ENCODE measurements at places on chromosomes 1 and 21.
A peak's percentile ranks its signal among the peaks of the same experiment; 100 is the strongest.

DNA sequence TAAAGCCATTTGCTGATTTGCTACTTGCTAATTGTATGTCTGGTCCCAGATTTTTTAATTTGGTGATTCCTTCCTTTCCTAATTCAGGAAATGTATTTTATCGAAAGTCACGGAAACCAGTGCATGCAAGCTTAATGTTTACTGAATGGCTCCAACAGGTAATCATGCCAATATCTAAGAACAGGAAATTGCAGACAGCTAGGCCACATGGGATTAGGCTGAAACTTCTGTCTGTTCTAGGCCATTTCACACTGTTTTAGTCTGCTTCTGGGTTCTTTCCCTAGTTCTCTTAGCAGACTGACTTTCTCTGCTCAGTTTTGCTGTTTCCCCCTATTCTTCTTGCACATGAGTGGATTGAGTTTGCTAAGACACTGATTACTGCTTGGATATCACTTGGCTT lies 111.4 kb downstream of the NTNG1 start:
- DNase-seq: no peak

GRCh38 chr1:219480011-219480410 lies 132.9 kb downstream of the ZC3H11B start:
- no peak for DNase-seq

DNA sequence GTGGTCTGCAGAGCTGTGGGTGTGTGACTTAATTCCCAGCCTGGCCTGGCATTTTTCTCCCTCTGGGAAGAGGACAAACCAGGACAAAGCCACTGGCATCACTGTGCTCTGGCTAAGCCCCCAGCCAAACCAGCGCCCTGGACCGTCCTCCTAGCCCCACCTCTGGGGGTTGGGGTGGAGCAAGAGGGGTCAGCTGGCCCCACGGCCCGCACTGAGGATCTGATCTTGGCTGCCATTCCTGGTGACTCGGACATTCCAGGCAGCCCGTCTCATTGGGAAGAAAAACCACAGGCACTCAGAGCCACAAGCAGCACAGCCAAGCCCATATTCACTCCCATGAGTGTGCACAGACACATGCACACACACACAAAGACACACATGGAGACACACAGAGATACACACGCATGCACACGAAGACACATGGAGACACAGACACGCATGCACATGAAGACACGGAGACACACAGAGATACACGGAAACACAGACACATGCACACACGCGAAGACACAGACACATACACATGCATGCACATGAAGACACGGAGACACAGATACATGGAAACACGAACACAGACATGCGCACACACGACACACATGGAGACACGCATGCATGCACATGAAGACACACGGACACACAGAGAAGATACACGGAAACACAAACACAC lies 2.3 kb upstream of the MXRA8 start:
- DNase-seq: peak; percentile 91

GRCh38 chr1:8340448-8340847 lies 22.5 kb downstream of the SLC45A1 start:
- no peak for DNase-seq

DNA sequence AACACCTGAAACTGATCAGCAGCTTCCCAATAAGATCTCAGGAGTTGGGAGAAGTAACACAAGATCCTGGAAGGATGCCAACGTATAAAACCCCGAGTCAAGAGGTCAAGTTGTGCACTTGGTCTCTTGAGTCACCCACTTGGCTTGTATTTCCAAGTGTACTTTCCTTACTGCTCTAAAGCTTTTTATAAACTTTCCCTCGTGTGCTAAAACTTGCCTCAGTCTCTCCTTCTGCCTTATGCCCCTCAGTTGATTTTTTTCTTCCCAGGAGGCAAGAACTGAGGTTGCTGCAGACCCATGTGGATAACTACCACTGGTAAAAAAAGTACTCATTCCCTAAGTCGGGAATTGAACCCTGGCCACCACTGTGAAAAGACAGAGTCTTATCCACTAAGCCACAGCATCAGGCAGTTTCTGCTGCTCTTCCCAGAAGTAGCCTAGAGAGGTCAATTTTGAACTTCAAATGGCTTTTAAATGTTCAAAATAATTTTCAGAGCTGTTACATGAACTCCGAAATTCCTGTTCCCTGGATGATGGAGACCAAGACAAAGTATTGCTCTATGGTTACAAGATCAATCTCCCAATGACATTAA lies 28.9 kb downstream of the ITLN2 start:
- DNase-seq: no peak

- DNase-seq: no peak
Observed at GRCh38 chr1:25018110-25018735, 88.1 kb upstream of the RUNX3 start.

- DNase-seq: no peak
Observed at GRCh38 chr1:113055570-113055969, 17.4 kb upstream of the LRIG2 start.

DNA sequence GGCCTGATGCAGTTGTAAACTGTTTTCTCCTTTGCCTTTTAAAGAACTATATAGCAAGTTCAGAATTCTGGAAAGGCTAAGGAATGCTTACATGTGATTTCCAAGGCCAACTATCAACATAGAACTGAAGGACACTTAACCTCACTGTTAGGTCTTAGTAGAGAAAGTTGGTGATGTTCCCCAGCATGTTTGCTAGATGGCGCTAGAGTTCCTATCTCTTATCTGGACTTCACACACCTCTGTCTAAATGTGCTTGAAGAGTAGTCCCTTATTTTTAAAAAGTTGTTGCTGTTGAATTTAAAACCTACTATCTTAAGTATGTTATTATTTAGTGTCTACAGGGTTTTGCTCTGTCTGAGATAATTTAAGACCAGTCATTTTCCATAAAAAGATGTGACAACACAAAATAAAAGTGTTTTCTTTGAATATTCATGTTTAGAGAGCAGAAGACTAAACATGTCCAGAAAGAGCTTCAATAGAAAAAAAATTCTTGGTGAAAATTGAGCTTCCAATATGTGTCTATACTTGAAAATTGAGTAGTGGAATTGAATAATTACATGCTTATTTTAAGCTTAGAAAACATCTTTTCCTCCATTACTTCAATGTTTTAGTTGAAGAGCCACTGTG lies 237.3 kb downstream of the S1PR1 start:
- no peak for DNase-seq

DNA sequence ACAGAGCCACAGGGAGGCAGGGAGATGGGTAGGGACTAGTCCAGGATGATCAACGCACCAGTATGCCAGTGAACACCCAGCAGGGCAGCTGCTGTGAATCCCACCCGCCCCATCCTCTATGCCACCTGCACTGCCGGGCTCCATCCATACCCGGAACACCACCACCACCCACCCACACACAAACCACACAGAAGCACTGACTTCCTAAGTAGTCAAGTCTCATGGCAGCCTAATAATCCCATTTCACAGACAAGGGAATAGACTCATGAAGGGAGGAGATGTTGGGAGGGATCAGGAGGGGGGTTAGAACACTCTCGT lies 6.3 kb downstream of the DRAXIN start:
- no peak for DNase-seq

- no peak for DNase-seq
Observed at GRCh38 chr1:54764922-54765561, 719 bp upstream of the PARS2 start.

DNA sequence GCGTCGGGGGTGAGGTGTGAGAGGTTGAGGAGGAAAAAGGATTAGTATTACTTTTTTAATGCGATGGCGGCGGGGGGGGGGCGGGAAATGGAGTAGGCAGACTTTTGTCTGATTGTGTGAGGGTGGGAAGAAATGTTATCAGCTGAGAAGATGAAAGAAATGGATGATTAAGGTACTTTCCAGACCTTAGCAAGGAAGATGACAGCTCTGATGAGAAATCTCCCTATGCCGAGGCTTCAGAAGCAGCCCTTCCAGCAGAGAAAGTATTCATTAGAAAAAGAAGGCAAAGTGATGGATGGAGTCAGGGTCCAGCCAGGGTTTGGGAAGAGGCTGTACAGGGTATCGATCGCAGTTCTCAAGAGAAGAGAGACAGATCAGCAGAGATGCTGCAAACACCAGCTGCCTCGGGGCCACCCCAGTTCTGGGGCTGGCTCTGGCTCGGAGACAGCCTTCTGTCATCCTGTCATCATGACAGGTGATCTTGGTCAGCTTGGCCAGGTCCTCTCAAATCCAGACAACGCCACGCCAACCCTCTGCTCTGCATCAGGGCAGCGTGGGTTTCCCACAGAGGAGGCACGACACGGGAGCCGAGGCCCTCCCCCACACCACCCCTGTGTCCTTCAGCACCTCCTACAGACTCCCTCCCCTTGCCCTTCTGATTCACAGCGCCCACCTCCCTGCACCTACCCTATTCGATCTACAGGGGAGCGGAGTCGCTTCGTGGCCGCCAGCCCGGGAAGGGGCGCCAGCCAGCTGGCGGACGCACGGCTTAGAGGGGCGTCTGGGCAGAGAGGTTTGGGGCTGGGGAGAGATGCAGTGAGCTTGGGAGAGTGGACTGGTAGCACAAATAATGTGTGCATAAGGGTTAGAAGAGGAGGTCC lies 674 bp upstream of the ATXN7L2 start:
- no peak for DNase-seq

GRCh38 chr1:67684526-67685066 lies 405 bp upstream of the GADD45A start:
- DNase-seq: no peak

DNA sequence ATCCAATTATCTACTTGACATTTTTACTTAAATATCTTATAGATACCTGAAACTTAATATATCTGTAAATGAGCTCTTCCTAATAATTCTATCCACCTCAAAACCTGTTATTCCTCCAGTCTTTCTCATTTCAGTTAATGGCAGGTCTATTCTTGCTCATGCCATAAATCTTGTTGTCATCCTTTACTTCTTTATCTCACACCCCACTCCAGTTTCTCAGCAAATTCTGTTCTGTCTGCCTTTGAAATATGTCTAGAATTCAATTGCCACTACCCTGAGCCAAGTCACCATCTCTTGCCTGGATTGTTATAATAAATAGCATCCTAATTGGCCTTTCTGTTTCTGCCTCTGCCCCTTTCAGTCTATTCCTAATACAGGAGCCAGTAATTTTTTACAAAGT lies 105.8 kb downstream of the MAN1A2 start:
- no peak for DNase-seq

DNA sequence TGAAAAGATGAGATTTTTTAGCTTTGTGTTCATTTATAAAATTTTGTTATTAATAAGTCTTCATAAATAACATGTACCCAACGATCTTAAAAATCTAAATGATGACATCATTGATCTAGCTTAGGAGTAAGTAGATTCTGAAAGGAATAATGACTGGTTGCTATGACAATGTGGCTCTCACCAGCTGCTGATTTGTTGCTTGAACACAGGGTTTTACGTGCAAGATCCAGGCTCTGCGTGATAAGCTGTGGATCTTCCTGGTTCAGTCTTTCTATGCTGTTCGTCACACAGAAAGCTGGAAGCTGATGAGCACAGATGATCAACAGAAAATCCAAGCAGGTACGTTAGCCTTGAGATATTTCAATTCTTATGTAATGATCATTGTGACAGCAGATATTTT lies 49.1 kb upstream of the C1orf146 start:
- no peak for DNase-seq

GRCh38 chr1:224317383-224318045 lies 12.5 kb downstream of the NVL start:
- DNase-seq: no peak

DNA sequence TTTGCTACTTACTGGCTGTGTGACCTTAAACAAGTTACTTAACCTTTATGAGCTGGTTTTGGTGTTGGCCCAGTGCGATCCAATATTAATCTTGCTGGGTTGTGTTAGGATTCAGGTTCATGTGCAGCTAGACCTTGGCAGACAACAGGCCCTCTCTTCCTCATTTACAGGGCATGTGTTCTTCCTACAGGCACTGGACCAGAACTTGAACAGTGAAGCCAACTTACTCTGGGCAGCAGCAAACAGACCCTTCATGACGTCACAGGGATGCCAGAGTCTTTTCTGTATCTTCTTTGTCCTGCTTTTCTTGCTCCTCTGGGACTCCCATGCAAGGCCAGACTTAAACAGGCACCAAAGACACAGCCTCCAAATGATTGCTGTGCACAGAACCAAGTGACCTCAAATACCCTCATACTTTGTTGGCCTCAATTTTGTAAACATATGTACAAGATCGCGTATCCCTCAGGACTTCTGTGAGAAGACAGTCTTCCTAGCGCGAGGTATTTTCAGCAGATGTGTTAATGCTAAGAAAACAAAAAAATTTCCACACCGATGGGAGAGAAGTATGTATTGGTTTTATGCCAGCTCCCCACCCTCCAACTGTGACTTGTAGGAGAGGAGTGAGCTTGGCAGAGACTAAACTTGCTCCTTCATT lies 73.7 kb downstream of the URB2 start:
- no peak for DNase-seq

- no peak for DNase-seq
Observed at GRCh38 chr1:91894036-91894761, 8.2 kb upstream of the TGFBR3 start.

DNA sequence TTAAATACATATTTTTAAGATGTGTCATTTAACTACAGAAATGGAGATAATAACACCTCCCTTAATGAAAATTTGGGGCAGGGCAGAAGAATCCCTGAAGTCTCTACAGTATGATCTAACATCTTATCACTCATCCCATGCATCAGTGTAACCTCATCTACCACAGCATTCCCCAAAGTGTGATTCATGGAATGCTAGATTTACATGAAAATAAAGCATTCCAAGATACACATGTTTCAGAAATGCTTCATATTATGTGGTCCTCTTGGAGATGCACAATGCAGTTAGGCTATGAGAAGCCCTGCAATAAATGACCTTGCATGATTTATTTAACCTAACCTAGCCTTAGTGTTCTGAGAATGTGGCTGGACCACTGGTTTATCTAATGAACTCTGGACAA lies 166.9 kb upstream of the SYT6 start:
- DNase-seq: peak; percentile 94

DNA sequence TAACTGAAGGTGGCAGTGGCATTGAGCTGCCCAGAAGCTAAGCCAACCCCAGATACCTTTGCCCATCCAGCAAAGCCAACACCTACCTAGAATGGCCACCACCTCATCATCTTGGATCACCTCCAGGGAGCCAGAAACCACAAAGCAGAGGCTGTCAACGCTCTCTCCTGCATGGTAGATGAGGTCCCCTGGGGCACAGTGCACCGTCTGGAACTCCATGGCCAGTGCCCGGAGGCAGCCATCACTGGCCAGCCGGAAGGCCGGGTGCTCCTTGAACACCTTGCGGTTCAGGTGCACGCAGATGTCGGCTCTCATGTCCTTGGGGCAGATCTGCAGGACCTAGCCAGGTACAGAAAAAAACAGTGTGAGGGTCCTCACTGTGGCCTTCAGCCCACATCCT lies 336.5 kb downstream of the KCNH1 start:
- DNase-seq: no peak

GRCh38 chr1:5595531-5596170 lies 396.6 kb downstream of the NPHP4 start:
- DNase-seq: no peak

Measured in HS-27A (cell line).